ENCODE measurements at places on chromosomes 7 and 10.

GRCh38 chr7:51349820-51350545 lies 33.4 kb upstream of the COBL start:
- peak; percentile 85 for DNase-seq

DNA sequence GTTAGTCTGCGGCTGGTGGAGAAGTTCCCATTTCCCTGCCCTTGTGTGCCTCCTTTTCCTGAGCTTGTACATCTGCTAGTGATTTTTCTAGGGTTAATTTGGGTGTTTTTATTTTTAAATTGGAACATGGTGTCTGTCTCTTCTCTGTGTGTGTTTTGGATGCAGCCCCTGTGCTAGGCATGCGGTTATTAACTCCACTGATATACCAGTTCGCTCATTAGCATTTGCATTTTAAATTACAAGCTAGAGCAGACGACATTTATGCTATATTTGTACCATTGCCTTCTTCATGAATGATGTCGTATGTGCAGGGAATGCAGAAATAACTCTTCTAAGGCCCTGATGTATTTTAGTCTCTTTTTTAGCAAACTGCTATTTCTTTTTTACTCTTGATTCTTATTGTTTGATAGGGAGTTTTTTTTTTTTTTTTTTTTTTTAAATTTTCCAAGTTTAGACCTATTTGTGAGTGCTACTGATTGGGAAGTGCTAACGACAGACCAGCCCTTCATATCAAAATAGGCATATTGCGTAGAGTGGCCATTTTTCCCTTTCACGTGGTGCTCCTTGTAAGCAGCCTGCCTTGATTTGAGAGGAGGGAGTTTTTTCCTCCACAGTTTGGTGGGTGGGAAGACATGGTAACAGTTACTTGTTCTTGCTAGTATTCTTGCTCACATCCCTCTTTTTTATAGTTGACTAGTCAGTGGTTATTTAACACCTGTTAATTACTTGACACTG lies 89.6 kb downstream of the LRRC4 start:
- DNase-seq = no peak

DNA sequence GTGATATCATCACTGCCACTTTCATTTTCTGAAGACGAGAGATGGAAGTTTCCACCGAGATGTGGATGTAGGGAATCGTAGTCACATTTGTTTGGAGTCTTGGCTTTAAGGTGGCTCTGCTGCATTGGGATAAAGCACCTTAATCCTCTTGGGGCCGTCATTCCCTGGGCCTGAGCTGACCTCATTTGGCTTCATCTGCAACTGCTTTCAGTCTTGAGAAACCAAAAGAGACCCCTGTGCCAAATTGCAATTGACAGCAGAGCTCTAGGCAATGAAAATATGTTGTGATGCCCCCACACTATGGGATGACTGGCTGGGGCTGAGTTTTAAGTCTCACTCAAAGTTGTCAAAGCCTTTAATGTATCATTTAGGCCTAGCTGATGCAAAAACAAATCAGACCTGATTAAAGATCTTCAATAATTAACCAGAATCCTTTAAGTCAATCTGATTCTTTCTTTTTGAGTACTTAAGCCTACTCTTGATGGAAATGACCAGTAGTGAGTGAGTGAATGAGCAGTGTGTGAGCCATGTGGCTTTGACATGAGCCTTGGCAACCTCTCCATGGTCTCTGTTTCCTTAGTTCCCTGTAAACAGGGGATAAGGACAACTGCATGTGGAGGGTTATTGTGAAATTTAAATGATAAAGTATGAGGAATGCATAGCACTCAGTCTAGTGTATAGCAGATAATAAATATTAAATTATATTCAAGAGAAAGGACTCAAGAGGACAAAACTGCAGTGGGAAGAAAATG lies 155.0 kb downstream of the BMPER start:
- peak; percentile 26 for DNase-seq

DNA sequence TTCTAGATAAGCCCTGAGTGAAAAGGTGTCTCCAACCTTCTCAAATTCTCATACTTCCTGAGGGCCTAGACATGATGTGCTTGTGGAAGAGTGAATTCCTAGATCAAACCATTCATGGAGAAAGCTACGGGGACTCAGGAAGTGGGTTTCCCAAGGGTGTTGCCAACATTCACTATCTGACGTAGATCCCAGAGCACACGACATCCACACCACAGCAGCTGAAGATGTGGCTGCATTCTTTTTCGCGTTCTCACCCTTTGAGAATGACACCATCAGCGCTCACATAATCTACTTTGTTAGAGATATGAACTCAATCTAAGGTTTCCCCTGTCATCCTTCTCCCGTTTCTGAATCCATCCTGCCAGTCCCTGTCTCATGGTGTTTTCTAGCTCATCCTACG lies 290.8 kb downstream of the DNAJB6 start:
- DNase-seq = peak; percentile 5

GRCh38 chr10:71297343-71297742 lies 21.7 kb upstream of the SLC29A3 start:
- no peak for DNase-seq

DNA sequence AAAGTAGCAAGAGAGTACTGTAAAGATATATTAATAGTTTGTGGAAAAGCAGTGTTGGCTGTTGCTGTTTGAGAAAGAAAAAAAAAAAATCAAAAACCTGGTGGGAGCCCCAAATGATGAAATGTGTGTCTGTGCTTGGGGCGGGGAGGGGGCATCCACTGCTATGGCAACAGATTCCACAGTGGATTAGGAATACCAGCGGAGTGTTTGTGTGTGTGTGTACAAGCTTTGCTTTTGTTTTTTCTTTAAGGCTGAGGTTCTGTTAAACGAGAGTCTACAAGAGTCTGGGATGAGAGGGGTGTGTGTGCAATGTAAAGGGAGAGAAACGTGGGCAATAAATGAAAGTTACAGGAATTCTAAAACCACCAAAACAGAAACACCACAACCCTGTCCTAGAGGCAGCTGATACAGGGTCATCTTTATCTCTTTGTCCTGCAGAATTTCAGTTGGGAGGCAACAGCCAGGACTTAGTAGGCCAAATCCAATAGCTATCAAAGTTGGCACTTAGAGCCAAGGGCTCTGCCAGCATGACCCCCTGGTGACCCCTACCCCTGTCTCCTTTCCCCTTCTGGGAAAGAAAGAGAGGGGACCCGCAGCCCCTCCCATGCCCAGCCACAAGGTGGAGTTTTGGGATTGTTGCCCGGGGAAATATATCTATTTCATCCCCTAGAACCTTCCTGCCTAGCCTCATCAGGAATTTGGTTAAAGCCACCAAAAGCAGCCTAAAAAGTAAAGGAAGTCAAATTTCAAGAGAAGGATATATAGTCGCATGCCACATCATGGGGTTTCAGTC lies 85.4 kb downstream of the OSBPL3 start:
- DNase-seq = no peak

- DNase-seq = no peak
Observed at GRCh38 chr10:128016423-128017060, 109.6 kb downstream of the PTPRE start.

DNA sequence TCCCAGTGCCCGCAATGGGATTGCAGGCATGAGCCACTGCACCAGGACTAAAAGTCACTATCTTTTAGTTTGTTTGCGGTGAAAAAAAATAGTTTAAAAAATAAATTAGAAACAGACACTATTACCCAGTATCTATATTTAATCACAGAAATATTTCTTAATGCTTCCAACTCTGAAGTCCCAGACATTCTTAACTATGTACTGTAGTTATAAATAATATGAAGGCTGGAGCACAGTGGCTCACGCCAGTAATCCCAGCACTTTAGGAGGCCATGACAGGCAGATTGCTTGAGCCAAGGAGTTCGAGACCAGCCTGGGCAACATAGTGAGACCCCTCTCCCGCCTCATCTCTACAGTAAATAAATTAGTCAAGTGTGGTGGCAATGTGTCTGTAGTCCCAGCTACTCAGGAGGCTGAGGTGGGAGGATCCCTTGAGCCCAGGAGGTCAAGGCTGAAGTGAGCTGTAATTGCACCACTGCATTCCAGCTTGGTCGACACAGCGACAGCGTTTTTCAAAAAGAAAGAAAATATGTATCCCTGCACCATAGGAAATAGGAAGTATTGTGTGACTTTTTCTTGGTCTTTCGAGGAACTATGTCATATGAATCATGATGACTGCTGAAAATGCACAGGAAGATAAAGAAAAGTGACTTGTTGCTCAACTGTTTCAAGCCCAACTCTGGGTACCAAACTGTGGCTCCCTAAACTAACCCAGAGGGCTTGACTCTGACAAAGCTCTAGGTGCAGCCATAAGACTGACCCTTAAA lies 74.9 kb upstream of the STEAP1B start:
- DNase-seq = peak; percentile 8

- no peak for DNase-seq
Observed at GRCh38 chr10:61187601-61188000, 243.6 kb upstream of the RHOBTB1 start.

GRCh38 chr10:71331736-71332135 lies 12.7 kb downstream of the SLC29A3 start:
- no peak for DNase-seq

DNA sequence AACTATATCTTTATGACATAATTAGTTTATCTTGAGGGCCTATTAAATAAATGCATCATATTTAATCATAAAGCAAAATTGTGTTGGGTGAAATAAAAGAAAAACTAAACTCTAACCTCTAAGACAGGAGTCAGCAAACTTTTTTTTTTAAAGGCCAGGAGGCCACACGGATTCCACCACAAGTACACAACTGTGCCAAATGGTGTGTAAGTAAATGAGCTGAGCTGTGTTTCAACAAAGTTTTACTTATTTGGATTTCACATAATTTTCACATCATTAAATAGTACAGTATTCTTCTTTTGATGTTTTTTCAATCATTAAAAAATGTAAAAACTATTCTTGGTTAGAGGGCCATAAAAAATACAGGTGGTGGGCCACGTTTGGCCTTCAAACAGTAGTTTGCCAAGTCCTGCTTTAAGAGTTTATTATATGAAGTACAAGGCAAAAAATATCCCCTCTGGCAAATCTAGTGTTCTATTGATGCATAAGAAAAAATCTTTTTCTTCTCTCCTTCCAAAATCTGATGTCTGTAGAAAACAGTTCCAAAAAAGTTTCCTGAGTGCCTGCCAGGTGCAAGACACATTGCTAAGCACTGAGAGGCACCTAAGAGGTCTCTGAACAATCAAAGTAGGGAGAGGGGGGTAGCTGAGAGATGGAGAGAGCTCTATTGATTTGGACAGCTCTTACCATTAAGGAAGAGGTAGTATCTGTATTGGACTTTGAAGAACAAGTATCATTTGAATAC lies 26.5 kb upstream of the SPOCK2 start:
- DNase-seq = no peak

All from fibroblast of skin of back (primary cell).